ENCODE measurements at places on chromosomes 3 and 15. TPM values are rescaled to one million over a fixed set of nuclear protein-coding genes. Genes with fewer than 3 reads are reported as not detected.
A peak's percentile ranks its signal among the peaks of the same experiment; 100 is the strongest.

- no peaks in the 10 kb centered on the region for H3K27me3 ChIP-seq
- H3K36me3 ChIP-seq = no peaks in the 10 kb centered on the region
- H3K4me3 ChIP-seq = no peak overlapping the region
- H3K27ac ChIP-seq = peak overlapping the region; percentile 84
- peaks cover 19% of the 10 kb centered on the region for H3K4me1 ChIP-seq
Measured at GRCh38 chr15:74006774-74007639, 12.5 kb downstream of the PML start.

- H3K27me3 ChIP-seq = no peaks in the 10 kb centered on the region
- no peak overlapping the region for H3K4me3 ChIP-seq
- no peak overlapping the region for H3K27ac ChIP-seq
- no peaks in the 10 kb centered on the region for H3K36me3 ChIP-seq
- no peak for DNase-seq
Measured at GRCh38 chr3:69339760-69340159, 46.1 kb downstream of the FRMD4B start.

FMN1 gene
- total RNA-seq = 6.2 TPM

DNA sequence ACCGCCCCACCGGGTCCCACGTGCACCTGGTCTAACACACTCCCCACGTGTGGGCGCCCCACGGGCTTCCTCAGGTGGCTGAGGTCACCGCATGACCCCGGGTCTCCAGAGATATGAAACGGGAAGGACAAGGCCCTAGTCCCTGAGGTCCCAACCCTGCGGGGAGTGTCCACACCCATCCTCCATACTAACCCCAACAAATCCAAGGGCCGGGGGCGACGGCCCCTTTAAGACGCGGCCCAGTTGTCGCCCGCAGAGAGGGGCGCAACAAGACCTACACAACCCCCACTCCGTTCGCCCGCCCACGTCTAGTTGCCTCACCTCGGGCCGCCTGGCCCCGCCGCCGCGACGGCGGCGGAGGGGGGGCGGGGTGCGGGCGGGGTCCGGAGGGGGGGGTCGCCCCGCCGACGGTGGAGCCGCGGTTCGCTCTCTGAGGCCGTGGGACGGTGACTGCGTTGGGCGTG is 396 bp downstream of the INO80 start:
- peak; percentile 53 for DNase-seq
- H3K27ac ChIP-seq = peak overlapping the region; percentile 88
- no peaks in the 10 kb centered on the region for H3K36me3 ChIP-seq
- H3K4me3 ChIP-seq = peak overlapping the region; percentile 94
- H3K27me3 ChIP-seq = no peaks in the 10 kb centered on the region
- no peaks in the 10 kb centered on the region for H3K4me1 ChIP-seq

GRCh38 chr3:30042916-30043555 is 563.4 kb upstream of the TGFBR2 start:
- DNase-seq = no peak
- H3K27ac ChIP-seq = no peak overlapping the region
- no peaks in the 10 kb centered on the region for H3K4me1 ChIP-seq
- H3K27me3 ChIP-seq = no peaks in the 10 kb centered on the region

DNA sequence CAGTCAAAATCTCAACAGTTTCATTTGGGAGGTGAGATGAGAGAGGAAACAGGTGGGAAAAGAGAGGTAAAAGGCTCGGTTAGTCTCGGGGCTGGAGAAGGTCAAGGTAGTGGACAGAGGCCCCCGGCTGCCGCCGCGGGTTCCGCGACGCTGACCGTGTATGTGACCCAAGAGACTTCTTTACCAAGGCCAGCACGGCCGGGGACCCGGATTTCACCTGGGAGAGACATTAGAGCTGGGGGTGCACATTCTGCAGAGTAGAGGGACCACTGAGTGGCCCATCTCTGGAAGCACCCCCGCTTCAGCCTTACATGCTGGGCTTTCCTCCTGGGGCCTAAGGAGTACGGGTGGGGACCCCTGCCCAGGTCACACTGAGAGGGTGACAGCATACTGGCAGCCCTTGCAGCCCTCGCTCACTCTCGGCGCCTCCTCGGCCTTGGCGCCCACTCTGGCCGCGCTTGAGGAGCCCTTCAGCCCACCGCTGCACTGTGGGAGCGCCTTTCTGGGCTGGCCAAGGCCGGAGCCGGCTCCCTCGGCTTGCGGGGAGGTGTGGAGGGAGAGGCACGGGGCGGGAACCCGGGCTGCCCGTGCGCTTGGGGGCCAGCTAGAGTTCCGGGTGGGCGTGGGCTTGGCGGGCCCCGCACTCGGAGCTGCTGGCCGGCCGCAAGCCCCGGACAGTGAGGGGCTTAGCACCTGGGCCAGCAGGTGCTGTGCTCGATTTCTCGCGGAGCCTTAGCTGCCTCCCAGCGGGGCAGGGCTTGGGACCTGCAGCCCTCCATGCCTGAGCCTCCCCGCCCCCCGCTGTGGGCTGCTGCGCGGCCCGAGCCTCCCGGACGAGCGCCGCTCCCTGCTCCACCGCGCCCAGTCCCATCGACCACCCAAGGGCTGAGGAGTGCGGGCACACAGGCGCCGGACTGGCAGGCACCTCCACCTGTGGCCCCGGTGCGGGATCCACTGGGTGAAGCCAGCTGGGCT is 41.3 kb upstream of the RPL32 start:
- no peaks in the 10 kb centered on the region for H3K4me1 ChIP-seq
- H3K36me3 ChIP-seq = no peaks in the 10 kb centered on the region
- DNase-seq = no peak
- H3K27me3 ChIP-seq = no peaks in the 10 kb centered on the region
- no peak overlapping the region for H3K27ac ChIP-seq
- H3K4me3 ChIP-seq = no peak overlapping the region

DNA sequence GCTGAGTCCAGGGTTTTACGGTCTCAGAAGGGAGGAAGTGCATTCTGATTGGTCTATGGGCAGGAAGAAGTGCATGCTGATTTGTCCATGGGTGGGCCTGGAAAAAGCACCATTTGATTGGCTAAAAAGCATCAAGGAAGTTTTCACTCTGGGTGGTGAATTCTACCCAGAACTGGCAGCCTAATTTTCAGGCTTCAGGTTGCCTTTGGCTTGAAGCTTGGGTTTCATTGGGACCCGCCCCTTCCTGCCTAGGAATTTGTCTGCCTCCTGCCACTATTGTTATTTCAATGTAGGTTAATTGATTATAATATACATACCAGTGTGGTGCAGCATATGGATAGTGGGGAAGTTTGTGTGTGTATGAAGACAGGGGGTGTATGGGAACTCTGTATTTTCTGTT is 1355.9 kb downstream of the SI start:
- no peaks in the 10 kb centered on the region for H3K27me3 ChIP-seq
- no peak overlapping the region for H3K27ac ChIP-seq
- no peak overlapping the region for H3K4me3 ChIP-seq
- DNase-seq = no peak

GRCh38 chr3:75896265-75896664 is 110.9 kb upstream of the ZNF717 start:
- H3K4me1 ChIP-seq = no peaks in the 10 kb centered on the region
- no peaks in the 10 kb centered on the region for H3K36me3 ChIP-seq
- no peak overlapping the region for H3K4me3 ChIP-seq

DNA sequence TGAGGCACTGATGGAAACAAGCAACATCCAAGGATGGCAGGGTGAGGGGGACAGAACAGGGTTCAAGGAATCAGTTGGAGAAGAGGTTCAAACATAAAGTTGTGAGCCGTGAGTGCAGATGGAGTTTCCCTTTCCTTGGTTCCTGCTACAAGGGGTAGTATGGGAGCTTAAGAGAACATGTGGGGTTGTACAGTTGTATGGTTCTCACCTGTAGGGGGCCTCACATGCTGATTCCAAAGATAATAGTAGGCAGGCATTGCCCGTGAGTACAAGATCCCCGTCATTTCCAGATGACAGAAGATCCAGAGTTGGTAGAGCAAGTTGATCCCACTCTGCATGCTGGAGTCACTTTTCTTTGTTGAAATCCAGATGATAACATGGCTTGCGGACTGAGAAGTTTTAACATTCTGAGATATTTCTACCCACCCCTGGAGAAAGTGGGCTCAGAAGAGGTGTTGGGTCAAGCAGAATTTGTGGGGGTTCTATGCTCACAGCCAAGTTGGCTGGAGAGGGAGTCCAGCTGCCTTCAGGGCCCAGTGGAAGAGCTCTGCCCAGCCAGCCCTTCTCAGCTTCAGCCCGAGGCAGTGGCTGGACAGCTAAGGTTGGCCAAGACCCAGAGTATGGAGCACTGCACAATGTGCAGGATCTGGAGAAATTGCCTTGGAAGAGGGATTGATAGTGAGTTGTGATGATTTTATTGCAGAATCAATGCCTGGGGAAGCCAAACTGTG is 141.8 kb downstream of the THSD4 start:
- no peak overlapping the region for H3K4me3 ChIP-seq
- H3K4me1 ChIP-seq = no peaks in the 10 kb centered on the region
- H3K36me3 ChIP-seq = no peaks in the 10 kb centered on the region
- H3K27ac ChIP-seq = no peak overlapping the region
- no peaks in the 10 kb centered on the region for H3K27me3 ChIP-seq
- DNase-seq = no peak

DNA sequence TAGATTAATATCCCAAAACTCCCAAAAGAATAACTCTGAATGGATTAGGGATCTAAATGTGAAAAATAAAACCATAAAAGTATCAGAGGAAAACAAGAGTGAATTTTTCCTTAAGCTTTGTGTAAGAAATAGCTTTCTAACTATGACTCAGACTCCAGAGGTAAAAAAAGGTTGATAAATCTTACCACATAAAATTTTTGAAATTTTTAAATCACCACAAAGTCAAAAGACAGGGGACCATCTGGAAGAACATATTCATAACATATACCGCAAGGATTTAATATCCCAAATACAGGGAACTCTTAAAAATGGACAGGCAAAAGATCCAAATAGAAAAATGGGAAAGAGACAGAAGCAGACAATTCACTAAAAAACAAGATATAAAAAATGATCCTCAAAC is 145.0 kb downstream of the ARNT2 start:
- DNase-seq = no peak
- no peak overlapping the region for H3K4me3 ChIP-seq
- no peaks in the 10 kb centered on the region for H3K27me3 ChIP-seq
- H3K4me1 ChIP-seq = no peaks in the 10 kb centered on the region
- H3K36me3 ChIP-seq = no peaks in the 10 kb centered on the region
- H3K27ac ChIP-seq = no peak overlapping the region

DNA sequence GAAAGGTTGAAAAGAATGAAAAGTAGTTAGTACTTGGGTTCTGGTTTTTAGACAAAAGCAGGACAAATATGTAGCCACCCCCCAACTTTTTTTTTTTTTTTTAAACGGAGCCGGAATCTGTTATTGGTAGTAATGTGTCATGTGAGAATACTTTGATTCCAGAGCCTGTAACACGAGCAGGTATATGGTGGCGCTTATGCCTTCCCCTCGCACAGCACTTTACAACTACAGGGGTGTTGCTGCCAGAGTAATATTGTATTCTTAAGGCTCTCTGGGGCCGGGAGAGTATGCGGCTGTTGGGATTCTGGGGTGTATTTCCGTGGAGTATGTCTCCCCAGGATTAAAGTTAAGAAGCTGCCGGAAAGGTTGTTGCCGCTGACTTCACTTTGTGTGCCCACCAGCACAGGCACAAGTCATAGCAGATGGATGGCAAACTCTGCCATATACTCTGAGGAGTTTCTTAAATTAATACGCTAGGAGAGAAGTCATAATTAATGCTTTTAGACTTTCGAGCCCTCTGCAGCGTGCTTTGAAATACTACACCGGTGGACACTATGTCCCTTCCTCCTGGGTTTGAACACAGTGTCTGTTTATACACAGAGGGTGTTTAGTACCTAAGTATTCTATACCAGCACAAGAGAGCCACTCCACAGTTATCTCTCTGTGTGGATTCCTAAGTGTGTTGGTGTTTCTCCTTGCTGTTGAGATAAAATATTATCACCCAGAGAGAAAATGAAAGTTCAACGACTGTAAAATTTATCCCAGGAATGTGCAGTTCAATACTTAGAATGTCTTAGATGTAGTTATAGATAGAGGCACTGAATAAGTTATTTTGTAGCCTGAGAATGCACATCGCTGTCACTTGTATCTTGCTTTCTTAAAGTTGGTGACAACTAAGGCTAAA is 1.4 kb downstream of the MBNL1 start:
- no peaks in the 10 kb centered on the region for H3K36me3 ChIP-seq
- H3K4me3 ChIP-seq = peak overlapping the region; percentile 58
- H3K4me1 ChIP-seq = no peaks in the 10 kb centered on the region
- H3K27me3 ChIP-seq = no peaks in the 10 kb centered on the region

GRCh38 chr3:160697637-160698380 is 20.8 kb downstream of the ARL14 start:
- no peaks in the 10 kb centered on the region for H3K36me3 ChIP-seq
- no peak overlapping the region for H3K4me3 ChIP-seq
- no peak overlapping the region for H3K27ac ChIP-seq
- DNase-seq = no peak
- H3K4me1 ChIP-seq = no peaks in the 10 kb centered on the region
- no peaks in the 10 kb centered on the region for H3K27me3 ChIP-seq

GRCh38 chr3:135641761-135642160 is 323.8 kb upstream of the PPP2R3A start:
- no peaks in the 10 kb centered on the region for H3K36me3 ChIP-seq
- no peak overlapping the region for H3K27ac ChIP-seq
- DNase-seq = no peak
- no peak overlapping the region for H3K4me3 ChIP-seq
- no peaks in the 10 kb centered on the region for H3K4me1 ChIP-seq

CLDN16 gene
- not detected for total RNA-seq

GRCh38 chr3:64961301-64961700 is 273.5 kb upstream of the ADAMTS9 start:
- H3K27ac ChIP-seq = no peak overlapping the region
- H3K36me3 ChIP-seq = no peaks in the 10 kb centered on the region
- no peaks in the 10 kb centered on the region for H3K4me1 ChIP-seq
- no peak for DNase-seq

DNA sequence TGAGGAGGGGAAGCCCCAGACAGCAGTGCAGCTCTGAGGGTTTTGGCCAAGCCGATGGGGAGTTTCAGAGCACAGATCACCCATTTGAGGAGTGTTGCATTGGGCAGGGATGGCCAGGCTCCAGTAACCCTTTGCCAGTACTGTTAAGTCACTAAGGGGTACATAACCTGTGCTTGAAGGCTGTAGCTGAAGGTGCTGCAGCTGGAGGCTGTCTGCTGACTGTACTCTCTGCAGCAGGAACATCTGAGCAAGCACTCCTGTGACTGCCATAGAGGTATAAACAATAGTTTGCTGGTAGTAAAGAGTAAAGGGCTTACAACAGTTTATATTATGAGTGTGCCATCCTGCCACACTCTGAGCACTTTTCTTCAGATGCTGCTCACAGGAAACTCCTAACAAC is 297.8 kb downstream of the EPHA3 start:
- no peak for DNase-seq
- H3K4me3 ChIP-seq = no peak overlapping the region
- H3K4me1 ChIP-seq = no peaks in the 10 kb centered on the region
- H3K36me3 ChIP-seq = no peaks in the 10 kb centered on the region
- H3K27me3 ChIP-seq = no peaks in the 10 kb centered on the region

DNA sequence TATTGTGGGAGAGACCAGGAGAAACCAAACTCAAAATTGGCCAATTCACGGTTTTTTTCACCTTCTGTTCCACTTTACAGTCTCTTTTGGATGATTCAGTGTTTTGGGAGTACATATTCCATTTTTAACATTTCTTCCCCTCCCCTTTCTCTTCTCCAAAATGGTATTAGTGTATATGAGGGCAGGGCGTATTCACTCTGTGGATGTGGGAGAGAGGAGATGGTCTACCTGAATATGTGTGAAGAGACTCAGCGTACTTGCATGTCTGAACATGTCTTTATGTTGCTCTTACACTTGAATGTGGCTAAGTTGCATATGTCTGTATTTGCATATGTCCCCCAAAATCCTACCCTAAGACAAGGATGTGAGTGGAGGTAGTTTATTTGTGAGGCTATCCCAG is 291.0 kb upstream of the PPP2R3A start:
- DNase-seq = no peak
- H3K27ac ChIP-seq = no peak overlapping the region
- H3K4me3 ChIP-seq = no peak overlapping the region
- H3K4me1 ChIP-seq = no peaks in the 10 kb centered on the region
- no peaks in the 10 kb centered on the region for H3K36me3 ChIP-seq
- H3K27me3 ChIP-seq = no peaks in the 10 kb centered on the region

Data from uterus (tissue), 4 donors.